ENCODE measurements at places on chromosomes 3 and 15. TPM values are rescaled to one million over a fixed set of nuclear protein-coding genes. Genes with fewer than 3 reads are reported as not detected.

GRCh38 chr15:31102039-31102321 is 455 bp upstream of the TRPM1 start:
- DNase-seq: no peak

- no peak for DNase-seq
Measured at GRCh38 chr3:88283242-88283592, 133.5 kb downstream of the C3orf38 start.

GRCh38 chr3:66567077-66567476 is 66.3 kb upstream of the LRIG1 start:
- no peak for DNase-seq

GRCh38 chr3:18556503-18557135 is 131.5 kb upstream of the SATB1 start:
- DNase-seq: no peak

DNA sequence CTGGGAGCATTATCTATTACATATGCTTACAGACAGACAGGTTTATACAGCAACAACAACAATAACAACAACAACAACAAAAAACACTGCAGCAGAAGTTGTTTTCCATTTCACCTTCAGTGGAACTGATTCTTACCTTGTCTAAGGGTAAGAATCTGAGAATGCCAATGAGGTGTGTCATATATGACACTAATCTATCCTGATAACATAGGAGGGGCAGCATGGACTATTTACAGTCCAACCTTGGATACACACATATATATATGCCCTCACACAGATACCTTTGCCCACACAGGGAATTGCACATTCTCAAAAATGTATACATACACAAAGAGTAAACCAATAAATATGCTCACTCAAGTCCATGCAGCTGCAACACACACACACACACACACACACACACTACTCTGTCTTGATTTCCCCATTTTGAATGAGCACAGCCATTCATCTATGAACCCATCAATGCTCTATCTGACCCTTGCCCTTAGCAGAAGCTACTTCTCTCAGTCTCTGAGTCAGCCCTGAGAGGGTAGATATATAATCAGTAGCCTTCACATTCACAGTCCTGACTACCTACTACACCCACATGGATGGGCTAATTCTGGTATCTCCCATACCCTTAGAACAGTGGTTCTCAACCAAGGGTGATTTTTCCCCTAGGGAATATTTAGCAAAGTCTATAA is 9.7 kb upstream of the TRANK1 start:
- no peak for DNase-seq

DNA sequence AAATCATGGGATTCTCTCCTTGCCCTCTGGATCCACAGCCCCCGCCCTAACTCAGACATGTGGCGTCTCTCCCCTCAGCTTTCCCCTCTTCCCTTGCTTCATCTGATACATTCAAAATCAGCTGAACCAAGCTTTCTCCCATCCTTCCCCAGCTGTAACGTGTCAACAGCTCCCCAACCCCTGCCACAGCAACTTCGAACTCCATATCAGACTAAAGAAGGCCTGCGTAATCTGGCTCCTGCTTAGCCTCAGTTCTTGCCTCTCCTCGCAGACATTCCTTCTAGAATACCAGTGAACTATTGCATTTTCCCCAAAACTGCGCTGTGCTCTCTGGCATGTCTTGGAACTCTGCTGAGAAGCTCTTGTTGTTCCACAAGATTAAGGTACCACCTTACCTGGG is 18.3 kb downstream of the B4GALT4 start:
- DNase-seq: no peak

GRCh38 chr3:60363817-60364216 is 887.4 kb downstream of the FHIT start:
- no peak for DNase-seq

DNA sequence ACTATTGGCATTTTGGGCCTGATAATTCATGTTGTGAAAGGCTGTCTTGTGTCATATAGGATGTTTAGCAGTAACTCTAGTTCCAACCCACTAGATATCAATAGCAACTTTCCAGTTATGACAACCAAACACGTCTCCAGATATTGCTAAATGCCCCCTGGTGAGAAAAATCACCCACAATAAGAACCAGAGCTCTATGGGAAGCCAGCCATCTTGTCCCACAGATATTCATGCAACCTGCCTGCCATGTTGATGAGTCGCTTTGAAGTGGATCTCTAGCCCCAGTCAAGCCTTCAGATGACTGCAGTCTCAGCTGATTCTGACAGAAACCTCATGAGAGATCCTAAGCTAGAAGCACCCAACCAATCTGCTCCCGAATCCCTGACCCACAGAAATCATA is 5.6 kb upstream of the TNIK start:
- DNase-seq: no peak

DNA sequence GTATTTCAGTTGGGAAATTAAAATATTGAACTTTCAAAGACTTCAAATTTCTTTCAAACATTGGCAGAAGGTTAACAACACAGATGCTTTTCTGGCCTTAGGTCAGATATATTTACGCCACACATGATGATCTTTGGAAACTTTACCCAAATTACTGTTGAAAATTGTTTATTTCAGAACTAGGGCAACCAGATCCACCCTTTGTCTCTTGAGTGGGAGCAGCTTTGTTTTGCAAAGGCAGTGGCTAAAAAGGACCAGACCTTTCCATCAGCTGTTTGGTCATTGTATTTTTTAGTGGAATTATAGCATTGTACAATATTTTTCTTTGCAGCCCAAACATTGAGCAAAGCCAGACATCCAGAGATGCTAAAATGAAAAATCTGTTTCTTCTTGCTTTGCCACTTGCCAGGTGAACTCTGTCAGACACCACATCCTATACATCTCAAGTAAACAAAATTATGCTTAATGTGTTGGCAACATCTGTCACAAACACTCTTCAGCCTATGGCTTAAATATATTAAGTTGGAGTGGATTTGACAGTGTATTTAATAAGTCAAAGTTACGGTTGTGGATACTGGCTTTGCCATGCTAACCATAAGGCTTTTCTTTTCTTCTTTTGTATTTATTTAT is 651.9 kb downstream of the RBMS3 start:
- DNase-seq: no peak

DNA sequence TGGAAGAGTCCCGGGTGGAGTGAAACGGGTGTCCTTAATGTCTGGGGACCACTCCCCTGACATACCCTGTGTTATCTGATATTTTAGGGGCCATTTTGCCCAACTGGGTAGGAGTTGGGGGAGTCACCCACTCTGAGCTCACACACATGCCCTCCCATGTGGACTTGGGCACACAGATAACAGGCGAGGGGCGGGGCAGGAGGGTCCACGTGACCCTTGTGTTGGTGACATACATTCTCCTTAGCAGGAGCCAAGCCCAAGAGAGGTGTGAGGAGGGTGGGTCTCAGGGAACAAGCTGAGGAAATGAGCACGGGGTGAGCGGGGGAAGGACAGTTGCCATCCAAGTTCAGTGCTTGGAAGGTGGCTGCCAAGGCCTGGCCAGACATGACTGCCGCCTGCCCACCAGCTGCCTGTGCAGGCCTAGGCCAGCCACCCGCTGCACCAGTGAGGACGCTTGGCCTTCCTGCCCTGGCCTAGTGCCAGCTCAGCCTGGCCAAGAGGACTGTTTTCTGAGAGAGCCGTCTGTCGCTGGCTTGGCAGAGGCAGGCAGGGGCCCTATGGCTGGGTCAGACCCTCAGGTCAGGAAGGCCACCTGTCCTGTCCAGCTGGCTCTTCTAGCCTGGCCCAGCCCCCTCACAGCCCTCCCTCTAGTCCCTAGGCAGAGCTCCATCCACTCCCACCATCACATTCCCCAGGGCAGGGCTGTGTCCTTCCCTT is 31.3 kb upstream of the TMEM115 start:
- DNase-seq: no peak

DNA sequence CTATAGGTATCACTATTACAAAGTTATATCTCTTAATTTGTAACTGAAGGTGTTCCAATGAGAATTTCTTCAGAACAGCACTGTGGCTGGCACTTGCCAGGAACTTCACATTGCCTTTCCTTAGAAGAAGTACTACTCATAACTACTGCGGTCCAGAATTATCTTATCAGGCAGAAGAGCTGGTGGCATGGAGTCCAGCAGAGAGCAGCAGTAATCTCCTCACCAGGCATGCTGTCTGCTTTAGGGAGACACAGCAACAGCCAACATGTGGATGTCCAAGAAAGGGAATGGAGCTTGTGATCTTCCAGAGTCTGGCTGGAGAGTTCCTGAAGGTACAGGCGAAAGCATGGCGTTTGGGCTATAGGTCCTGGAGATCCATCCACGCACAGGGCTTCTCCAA is 919.7 kb upstream of the NR2F2 start:
- DNase-seq: no peak

GRCh38 chr15:57282686-57283085 is 93.6 kb upstream of the CGNL1 start:
- no peak for DNase-seq

DNA sequence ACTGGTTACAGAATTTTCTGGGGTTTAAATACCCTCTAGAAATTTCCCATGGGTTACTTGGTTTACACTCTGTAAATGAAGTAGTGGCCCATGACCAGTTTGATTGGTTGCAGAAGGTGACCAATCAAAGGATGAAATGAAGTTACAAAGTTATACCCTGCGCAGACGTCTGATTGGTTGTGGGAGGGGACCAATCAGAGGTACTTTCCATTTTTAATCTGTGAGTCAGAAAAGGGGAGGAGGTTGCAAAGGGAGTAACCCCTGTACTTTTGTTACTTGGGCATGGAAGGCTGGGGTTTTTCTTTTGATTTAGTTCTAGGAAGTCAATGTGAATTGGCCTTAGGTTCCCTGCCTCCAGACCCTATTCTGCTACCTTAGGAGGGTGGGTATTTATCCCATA is 18.7 kb upstream of the APH1B start:
- DNase-seq: no peak

- DNase-seq: no peak
Measured at GRCh38 chr15:27410996-27411605, 440.1 kb downstream of the GABRG3 start.

- no peak for DNase-seq
Measured at GRCh38 chr3:120802916-120803315, 60.4 kb downstream of the GTF2E1 start.

GRCh38 chr3:120064641-120065040 is 29.6 kb downstream of the GSK3B start:
- DNase-seq: no peak

DNA sequence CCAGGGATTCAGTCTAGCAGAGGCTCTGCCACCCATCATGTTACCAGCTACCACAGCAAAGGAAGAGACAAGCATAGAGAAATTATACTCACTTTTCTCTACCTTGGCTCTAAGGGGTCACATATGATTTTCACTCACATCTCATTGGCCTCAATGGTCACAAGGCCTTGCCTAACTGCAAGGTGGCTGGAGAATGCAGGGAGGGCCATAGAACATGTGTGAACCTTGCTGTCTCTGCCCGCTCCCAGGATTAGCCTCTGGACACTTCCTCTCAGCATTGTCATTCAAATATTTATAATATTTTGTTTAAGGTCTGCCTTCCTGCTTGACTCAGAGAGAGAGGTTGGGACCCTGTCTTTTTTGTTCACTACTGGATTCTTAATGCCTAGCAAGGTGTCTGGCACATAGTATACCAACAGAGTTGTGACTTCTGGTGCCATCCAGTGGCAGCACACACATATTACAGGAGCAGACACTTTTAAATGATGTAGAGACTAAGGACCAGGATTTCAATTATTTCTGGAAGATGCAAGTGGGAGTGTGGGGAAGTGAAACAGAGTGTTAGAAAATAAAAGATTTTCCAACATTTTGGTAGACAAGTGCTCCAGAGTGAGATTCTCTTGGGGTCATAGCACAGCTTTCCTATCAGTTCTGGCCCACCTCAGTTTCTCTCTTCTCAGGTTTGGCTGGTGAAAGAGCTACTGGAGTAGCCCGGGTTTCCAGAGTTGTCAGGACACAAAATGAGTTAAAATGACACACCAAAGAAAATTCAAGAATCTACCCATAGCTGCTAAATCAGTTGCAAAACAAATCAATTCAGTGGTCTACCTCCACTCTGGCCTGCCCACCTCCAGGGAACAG is 119.0 kb upstream of the RASGRP1 start:
- no peak for DNase-seq

The ATP13A5 gene
- total RNA-seq: not detected

The MASP1 gene
- total RNA-seq: 13.9 TPM

The ZBTB47 gene
- 109 TPM for total RNA-seq
